ENCODE measurements at places on chromosomes 4 and X.

DNA sequence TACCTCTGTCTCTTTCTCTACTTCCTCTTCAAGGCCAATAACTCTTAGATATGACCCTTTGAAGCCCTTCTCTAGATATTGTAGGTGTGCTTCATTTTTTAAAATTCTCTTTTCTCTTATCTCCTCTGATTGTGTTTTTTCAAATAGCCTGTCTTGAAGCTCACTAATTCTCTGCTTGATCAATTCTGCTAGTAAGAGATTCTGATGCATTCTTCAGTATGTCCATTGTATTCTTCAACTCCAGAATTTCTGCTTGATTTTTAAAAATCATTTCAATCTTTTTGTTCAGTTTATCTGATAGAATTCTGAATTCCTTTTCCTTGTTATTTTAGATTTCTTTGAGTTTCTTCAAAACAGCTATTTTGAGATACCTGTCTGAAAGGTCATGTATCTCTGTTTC, 47.9 kb downstream of the MCUB start:
- no peak for DNase-seq

DNA sequence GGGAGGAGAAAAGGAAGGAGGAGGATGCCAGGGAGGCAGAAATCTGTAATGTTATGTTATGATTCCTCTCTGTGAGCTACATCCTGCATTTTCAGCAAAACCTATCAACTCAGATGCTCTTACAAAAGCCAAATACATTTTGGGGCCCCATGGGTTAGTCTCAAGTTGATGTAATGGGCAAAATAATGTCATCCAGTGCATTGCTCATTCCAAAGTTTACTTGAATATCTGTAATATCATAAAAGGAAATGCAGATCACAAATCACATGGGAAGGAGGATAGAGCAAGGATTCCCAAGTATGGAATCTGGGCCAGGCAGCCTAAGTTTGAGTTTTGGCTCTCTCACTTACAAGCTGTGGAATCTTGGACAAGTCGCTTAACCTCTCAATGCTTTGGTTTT, 74.9 kb upstream of the SOD3 start:
- DNase-seq: no peak

DNA sequence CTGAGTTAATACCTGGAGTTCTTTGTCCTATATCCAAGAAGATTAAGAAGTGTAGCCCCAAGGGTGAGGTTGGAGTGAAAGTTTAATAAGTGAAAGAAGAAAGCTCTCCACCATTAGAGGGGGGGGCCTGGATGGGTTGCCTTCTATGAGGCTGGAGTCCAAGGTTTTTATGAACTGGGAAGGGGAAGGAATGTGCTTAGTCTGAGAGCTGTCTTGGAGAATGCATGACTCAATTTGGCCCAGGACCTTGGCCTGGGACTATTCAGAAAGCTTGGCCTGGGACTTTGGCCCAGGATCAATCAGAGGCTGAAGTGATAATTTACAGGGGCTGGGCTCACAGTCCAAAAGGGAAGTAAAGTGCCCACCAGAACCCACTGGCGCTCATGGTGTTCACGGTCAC, 1049.0 kb upstream of the GRIA3 start:
- DNase-seq: no peak

DNA sequence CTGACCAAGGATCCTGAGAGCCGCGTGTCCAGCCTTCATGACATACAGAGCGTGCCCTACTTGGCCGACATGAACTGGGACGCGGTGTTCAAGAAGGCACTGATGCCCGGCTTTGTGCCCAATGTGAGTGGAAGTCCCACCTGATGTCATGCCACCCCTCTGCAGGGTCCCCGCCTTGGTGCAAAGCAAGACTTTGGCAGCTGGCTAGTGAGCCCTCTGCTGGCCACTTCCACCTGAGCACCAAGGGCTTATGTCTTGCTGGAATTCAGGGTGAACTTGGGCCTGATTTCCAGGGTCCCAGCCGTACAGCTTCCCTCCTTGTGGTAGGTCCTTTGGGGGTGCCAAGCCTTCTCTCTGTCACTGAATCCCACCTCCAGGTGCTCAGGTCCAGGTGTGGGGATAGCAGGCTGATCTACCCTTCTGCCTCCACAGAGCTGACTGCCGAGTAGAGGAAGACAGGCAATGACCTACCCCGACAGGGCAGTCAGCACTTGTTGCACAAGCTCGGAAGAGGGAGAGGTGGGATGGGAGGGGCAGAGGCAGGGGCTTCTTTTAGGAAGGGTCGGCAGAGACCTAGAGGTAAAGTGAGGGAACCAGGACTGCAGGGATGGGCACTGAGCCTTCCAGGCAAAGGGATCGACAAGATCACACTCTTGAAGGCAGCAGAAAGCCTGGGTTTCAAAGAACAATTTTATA, 248.1 kb downstream of the EVC2 start:
- peak; percentile 63 for DNase-seq

- DNase-seq: peak; percentile 81
Observed at GRCh38 chr4:168588916-168589531, 92.2 kb downstream of the PALLD start.

- no peak for DNase-seq
Observed at GRCh38 chr4:36824682-36825081, 419.9 kb upstream of the NWD2 start.

DNA sequence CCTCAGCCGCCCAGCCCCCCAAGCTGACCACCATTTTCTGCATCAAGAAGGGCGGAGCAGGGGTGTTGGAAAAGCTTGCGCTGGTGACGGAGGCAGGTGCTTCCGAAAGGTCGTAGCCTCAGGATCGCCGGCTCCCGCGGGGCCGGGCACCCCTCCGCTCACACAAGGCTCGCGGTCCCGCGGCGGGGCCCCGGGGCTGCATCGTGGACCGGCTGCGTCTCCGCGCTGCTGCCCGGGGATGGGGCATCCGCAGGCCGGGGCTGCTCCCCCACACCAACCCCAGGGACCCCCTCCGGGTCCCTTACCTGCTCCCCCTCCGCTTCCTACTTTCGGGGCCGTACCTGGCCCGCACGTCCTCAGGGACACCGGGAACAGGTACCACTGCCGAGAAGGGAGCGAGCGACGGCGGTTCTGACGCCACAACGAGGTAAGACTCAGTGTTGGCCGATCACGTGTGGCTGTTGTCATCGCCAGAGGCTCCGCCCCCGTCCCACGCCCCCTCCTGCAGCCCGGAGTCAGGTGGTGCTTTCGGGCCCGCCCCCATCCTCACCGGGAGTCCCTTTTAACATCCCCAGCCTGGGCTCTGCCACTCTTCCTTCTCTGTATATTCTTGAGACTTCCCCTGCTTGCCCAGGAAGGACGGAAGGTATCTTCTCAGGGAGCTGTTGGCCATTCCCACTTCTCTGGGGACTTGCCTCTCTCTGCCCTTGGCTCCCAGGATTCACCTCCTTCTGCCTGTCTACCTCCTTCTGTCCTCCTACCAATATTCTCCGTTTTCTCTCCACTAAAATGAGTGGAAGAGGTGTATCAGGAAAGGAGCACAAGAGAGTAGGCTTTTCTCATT, at the start of gene BEX2:
Gene BEX2 (minus strand): TSS at position 436 of the 844 bp plus-strand sequence. CDS start 1,014 bp downstream, outside the sequence.
- DNase-seq: peak; percentile 20

GRCh38 chrX:9503261-9503660, 38.4 kb downstream of the TBL1X start:
- no peak for DNase-seq

DNA sequence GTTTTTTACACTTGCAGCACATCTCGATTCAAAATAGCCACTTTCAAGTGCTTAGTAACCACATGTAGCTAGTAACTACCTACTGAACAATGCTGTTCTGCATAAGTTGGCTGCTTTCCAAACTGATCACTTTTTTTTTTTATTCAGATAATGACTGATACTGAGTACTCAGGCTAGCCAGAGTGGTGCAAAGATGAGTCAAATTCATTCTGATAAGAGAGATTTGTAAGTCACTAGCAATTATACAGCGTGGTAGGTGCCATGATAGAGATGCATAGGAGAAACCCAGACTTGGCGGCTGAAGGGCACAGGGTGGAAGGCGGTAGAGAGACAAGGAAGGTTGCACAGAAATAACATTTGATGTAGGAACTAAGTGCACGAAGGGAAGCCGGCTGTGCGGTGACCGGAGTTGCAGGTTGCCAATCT, 357 bp upstream of the IGBP1 start:
- no peak for DNase-seq

DNA sequence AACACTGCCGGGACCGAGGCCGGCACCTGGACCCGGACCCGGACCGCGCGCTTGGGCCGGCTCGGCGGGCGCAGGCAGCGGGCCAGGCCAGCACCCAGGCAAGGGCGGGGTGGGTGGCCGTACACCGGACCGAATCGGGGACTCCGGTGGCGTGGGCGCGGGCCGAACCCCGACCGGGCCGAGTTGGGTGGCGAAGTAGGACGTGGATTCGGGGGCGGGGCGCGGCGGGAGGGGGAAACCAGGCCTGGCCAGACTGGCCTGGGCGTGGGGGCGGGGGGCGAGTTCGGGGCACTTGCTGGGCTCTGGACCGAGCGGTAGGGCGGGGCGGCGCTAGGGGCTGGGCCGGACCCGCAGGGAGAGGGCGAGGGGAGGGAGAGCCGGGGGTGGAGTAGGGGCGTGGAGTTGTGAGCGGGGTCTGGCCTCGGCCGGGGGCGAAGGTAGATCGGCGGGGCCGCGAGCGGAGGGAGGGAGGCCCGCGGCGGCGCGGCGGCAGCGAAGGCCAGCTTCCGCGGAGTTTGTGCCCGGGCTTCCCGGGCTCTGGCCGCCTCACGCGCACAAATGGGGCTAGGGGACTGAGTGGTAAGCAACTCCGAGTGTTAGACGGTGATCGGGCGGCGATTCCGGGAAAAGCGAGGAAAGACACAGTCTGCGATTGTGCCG, 1.8 kb upstream of the BCORL1 start:
- peak; percentile 54 for DNase-seq

DNA sequence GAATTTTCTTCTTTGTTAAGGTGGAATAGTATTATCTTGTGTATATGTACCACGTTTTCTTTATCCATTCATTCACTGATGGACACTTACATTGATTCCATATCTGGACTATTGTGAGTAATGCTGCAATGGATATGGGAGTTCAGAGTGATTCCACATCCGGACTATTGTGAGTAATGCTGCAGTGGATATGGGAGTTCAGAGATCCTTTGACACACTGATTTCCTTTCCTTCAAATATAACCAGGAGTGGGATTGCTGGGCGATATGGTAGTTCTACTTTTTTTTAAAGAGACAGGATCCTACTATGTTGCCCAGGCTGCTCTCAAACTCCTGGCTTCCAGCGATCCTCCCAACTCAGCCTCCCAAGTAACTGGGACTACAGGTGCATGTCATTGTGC, 12.1 kb downstream of the TMEM156 start:
- DNase-seq: no peak

DNA sequence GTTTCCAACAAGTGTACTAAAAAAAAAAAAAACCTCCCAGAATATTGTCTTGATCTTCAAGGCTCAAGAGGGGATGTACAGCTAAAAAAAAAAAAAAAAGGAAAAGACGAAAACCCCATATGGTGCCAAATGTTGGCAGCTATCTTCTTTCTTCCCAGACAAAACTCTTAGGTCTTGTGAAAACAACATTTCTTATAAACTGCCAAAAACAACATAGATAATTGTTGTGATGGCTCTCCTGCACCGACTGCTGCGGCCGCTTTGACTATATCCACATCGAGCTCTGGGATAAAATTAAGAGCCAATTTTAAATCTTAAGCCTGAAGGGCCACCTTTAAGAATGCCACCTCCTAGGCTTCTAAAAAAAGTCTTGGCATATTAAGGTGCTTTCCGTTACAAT, 23.5 kb downstream of the PDGFC start:
- no peak for DNase-seq

GRCh38 chrX:599837-600715, 30.5 kb upstream of the SHOX start:
- no peak for DNase-seq

DNA sequence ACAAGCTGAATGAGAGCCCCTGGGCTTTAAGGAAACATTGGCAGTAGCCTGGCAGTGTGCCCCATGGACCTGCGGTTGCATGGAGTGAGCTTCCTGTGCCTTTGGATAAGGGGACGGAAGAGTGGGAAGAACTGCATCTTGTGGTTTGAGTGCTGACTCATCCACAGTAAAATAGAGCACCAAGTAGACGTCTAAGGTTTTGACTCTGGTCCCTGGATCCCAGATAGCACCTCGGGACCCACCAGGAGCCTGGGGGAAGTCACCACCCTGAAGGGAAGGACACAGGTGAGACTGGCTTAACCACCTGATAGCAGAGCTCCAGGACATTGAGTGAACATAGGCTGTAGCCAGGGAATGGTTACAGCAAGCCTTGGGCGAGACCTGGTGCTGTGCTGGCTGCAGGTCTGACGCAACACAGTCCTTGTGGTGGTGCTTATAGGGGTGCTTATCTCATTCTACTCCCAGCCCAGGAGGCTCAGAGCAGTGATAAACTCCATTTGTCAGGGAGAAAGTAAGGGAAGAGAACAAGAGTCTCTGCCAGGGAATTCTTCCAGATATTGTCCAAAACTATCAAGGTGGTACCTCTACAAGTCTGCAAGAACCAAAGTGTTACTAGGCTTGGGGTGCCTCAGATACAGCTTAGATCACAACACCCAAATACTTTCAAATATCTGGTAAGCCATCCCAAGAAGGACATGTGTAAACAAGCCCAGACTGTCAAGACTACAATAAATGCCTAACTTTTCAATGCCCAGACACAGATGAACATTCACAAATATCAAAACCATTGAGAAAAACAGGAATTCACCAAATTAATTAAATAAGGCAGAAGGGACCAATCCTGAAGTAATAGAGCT, 123.6 kb upstream of the TET2 start:
- DNase-seq: no peak

- no peak for DNase-seq
Observed at GRCh38 chr4:68905939-68906779, 45.4 kb downstream of the UGT2A3 start.

GRCh38 chrX:9842541-9842940, 56.3 kb downstream of the SHROOM2 start:
- DNase-seq: no peak

GRCh38 chr4:150079081-150079581, 886 bp downstream of the DCLK2 start:
- peak; percentile 67 for DNase-seq

DNA sequence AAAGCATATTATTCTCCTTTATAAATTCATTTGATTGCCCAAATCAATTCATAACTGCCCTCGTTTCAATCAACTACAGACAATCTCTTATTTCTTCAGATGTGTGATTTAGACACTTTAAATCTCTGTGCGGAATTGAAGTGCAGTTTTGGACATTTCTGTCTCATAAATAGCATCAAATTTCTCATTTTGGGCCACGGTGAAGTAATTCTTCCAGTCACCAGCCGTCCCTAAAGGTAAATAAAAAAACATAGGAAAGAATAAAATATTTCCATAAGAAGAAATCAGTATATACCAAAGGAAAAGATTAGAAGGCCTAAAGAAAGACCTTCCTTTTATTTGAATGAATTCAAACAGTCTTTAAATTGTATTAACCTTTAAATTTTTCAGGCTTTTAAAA, 33.4 kb downstream of the SULT1B1 start:
- DNase-seq: no peak

- DNase-seq: peak; percentile 85
Observed at GRCh38 chr4:185730849-185731608, 81.0 kb downstream of the SORBS2 start.

DNA sequence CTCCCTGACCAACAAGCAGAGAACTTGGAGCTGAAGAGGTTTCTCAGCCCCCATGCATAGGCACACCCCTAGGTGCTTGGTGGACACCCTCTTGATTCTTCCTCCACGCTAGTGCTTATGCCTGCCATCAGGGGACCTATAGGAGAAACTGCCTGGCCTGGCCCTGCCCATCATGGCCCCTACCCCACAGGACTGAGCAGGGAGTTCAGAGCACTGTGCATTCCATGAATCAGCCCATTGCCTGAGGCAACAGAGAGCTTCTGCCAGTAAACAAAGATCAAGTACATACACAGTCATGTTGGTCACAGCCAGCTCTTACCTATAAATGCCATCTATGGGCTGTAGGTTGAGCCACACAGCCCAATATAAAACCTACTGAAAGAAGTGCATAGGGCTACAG, 99.1 kb upstream of the EDNRA start:
- no peak for DNase-seq
